ENCODE measurements at places on chromosomes 6 and 20.

GRCh38 chr20:4787069-4787468, 65.4 kb downstream of the PRND start:
- no peak for DNase-seq

GRCh38 chr20:50313827-50314677, 123.4 kb downstream of the CEBPB start:
- DNase-seq, result no peak

- DNase-seq, result no peak
Observed at GRCh38 chr6:31170600-31170881, at the start of gene POU5F1. TSS of gene POU5F1 (minus strand) at chr6:31170682. CDS start at chr6:31170620, 62 bp downstream.

- no peak for DNase-seq
Observed at GRCh38 chr20:53608071-53608455, 14.4 kb upstream of the ZNF217 start.

- DNase-seq, result no peak
Observed at GRCh38 chr20:39880890-39881289, 808.1 kb downstream of the MAFB start.

- no peak for DNase-seq
Observed at GRCh38 chr6:34462551-34462971, 3.3 kb upstream of the PACSIN1 start.

GRCh38 chr20:48680650-48681049, 147.1 kb downstream of the PREX1 start:
- DNase-seq, result no peak

- no peak for DNase-seq
Observed at GRCh38 chr6:17115251-17116116, 13.6 kb downstream of the STMND1 start.

DNA sequence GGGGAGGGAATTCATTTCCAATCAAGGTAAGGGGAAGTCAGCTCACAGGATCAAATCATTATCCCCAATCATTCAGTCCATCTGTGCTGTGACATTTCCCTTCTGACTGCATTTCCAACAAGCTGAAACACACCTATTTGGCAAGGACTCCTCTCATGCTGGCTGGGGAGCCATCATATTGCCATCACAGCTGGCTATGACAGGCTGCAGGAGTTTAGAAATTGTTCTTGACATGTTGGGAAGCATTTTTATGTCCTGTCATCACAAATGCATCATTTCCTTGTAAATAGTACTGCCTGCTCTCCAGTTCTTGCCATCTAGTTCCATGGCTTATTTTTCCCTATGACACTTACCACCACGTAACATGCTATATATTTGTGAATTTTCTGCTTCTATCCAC, 113.9 kb upstream of the TMEM170B start:
- no peak for DNase-seq

GRCh38 chr6:118383924-118384323, 164.2 kb upstream of the PLN start:
- DNase-seq, result no peak

Data from GM13977 (cell line).